Suprapubic skin (tissue), 4 donors: ENCODE measurements at places on chromosomes 16 and 17. TPM values are rescaled to one million over a fixed set of nuclear protein-coding genes. Genes with fewer than 3 reads are reported as not detected.

The STH gene
- not detected for total RNA-seq

The VTN gene
- total RNA-seq, result 4.2 TPM

The ADGRG3 gene
- not detected for total RNA-seq

- H3K27ac ChIP-seq, result no peak overlapping the region
- no peak overlapping the region for H3K4me3 ChIP-seq
- H3K4me1 ChIP-seq, result no peaks in the 10 kb centered on the region
Observed at GRCh38 chr17:8739097-8739496, 5.5 kb downstream of the CCDC42 start.

DNA sequence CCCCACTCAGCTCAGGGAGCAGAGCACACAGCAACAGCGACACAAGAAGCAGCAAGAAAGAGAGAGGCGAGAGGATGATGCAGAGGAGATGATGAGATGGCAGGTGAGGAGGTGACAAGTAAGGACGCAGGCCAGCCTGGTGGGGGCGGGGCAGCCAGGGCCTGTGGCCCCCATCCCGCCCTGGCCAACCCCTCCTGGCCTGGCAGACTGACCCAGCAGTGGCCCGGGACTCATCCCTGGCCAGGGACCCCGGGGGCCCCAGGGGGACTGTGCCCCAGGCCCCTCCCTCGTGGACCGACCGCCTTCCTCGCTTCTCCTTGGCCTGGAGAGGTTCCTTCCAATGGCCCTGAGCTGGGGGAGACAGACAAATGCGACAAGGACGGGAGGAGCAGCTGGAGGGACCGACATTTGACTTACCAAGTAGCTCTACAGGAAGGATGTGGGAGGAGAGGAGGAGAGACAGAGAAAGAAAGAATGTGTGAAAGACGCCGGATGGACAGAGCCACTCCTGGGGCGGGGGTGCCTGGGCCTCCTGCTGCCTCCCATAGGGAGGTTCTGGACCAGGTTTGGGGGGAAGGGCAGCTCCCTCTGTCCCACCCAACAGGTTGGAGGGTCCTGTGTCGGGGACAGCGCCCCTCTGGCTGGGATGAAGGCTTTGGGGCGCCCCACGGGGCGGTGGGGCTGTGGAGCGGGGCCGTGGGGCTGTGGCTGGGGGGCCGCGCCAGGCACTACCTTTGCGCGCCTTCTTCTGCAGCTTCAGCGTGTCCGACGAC is 6.8 kb downstream of the MTSS2 start:
- peaks cover 42% of the 10 kb centered on the region for H3K4me1 ChIP-seq
- H3K27ac ChIP-seq, result no peak overlapping the region
- no peak overlapping the region for H3K4me3 ChIP-seq
- no peaks in the 10 kb centered on the region for H3K27me3 ChIP-seq
- DNase-seq, result no peak

GRCh38 chr17:11900041-11900476 is 97.2 kb downstream of the ZNF18 start:
- H3K27me3 ChIP-seq, result no peaks in the 10 kb centered on the region
- H3K4me3 ChIP-seq, result no peak overlapping the region
- peak overlapping the region; percentile 2 for H3K27ac ChIP-seq
- DNase-seq, result no peak

DNA sequence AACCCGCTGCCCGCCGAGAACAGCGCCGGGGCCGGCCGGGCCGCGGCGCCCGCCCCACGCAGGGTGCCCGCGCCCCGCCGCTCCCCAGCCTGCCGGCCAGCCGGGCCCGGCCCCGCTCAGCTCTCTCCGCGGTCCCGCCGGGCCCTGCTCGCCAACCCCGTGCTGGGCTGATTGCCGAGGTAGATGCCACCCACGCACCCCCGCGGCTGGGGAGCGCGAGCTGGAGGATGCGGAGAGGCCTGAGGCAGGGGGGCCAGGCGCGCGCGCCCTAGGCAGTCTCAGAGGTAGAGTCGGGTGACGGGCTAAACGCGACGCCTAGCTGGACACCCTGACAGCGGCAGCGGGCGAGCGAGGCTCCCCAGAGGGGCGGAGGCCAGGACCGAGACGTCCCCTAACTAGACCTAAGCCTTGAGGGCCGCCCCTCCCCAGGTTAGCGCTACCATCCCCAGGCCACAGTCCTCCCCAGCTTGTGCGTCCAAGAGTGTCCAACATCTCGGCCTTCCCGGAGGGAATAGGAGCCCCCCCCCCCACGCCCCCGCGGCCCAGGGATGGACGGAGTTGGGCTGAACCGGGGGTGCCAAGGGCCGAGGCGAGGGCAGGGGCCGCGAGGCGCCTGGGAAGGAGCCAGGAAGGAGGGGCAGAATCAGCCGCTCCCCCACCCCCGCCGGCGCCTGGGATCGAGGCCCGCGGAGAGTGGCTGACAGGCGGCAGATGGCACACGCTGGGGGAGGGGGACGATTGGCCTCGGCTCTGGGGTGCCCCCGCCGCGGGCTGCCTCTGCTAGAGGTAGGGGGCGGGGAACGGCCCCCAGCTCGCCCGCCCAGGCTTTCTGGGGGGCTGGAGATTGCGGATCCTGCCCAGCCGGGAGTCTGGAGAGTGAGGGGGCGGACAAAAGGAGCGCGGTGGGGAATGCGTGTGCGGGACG is 2.5 kb upstream of the ZNF423 start:
- peaks cover 13% of the 10 kb centered on the region for H3K27me3 ChIP-seq
- no peaks in the 10 kb centered on the region for H3K36me3 ChIP-seq
- H3K4me3 ChIP-seq, result peak overlapping the region; percentile 79
- peak overlapping the region; percentile 80 for H3K27ac ChIP-seq
- no peak for DNase-seq

- H3K4me1 ChIP-seq, result peaks cover 4% of the 10 kb centered on the region
- H3K27ac ChIP-seq, result no peak overlapping the region
- no peak overlapping the region for H3K4me3 ChIP-seq
- DNase-seq, result no peak
- no peaks in the 10 kb centered on the region for H3K36me3 ChIP-seq
Observed at GRCh38 chr17:11122908-11123307, 118.1 kb upstream of the SHISA6 start.

- H3K27me3 ChIP-seq, result peaks cover 8% of the 10 kb centered on the region
- no peaks in the 10 kb centered on the region for H3K4me1 ChIP-seq
- no peak overlapping the region for H3K27ac ChIP-seq
- H3K36me3 ChIP-seq, result no peaks in the 10 kb centered on the region
- H3K4me3 ChIP-seq, result no peak overlapping the region
Observed at GRCh38 chr16:85258629-85259028, 146.4 kb upstream of the CIBAR2 start.

- H3K27ac ChIP-seq, result no peak overlapping the region
- no peak overlapping the region for H3K4me3 ChIP-seq
- H3K36me3 ChIP-seq, result peaks cover 5% of the 10 kb centered on the region
- DNase-seq, result peak; percentile 57
- H3K4me1 ChIP-seq, result peaks cover 24% of the 10 kb centered on the region
Observed at GRCh38 chr17:80783486-80783885, 208.2 kb upstream of the CHMP6 start.

GRCh38 chr16:81335669-81336068 is 20.9 kb downstream of the GAN start:
- H3K36me3 ChIP-seq, result no peaks in the 10 kb centered on the region
- H3K27me3 ChIP-seq, result no peaks in the 10 kb centered on the region
- no peak for DNase-seq
- H3K27ac ChIP-seq, result no peak overlapping the region

DNA sequence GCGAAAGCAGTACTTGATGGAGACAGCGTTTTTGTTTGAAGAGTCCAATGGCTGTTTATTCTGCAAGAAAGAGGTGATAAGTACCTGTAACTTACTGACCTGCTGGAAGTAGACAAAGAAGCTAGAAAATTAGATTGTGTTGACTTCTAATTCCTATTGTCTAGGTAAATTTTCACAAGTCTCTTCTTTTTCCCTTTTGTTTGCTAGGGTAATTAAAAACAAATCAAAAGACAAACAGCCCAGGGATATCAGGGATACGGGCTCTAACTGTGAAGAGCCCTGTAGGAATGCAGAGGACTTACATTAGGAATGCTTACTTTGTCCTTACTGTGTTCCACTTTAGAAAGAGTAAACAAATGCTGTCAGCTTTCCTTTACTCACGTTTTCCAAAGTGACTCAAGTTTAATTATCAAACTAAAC is 7.0 kb downstream of the PSME3IP1 start:
- H3K27ac ChIP-seq, result no peak overlapping the region
- no peaks in the 10 kb centered on the region for H3K27me3 ChIP-seq
- H3K4me1 ChIP-seq, result no peaks in the 10 kb centered on the region
- no peak overlapping the region for H3K4me3 ChIP-seq
- H3K36me3 ChIP-seq, result peaks cover 4% of the 10 kb centered on the region

DNA sequence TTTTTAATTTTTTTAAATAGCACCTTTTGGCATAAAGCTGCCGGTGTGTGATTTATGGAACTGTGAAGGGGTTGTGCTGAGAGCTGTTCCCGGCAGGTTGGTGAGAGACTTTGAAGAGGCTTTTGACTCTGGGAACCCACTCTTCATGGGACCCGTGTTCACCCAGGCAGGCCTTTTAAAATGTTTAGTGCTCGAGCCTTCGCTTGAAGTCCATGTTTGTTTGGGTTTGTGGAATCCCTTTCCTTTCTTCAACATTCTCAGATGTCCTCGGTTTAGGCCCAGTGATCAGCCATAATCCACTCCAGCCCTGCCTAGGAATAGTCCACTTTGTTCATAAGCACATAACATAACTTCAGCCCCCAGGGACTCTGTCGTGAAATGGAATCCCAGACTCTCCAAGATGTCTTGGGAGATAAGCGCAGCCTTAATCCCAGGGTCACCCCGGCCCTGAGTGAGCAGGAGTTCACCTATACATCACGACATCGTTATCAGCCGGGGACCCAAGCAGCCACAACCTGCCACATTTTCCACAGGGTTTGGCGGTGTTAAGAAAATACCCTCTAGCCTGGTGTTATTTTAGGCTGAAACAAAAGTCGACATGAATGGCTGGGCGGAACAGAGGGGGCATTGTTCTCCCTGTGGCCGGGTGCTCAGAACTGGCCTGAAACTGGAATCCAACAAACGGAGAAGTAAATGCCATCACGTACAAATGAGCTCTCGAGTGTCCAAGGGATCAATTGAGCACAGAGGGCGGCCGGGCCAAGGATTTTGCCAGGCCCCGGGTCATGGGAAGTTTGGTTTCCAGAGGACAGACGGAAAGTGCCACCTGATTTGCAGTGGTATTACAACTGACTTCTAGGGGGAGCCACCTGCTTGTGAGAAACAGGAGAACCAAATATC is 145.7 kb upstream of the IRX3 start:
- H3K27ac ChIP-seq, result no peak overlapping the region
- no peak overlapping the region for H3K4me3 ChIP-seq
- peaks cover 21% of the 10 kb centered on the region for H3K4me1 ChIP-seq
- H3K36me3 ChIP-seq, result no peaks in the 10 kb centered on the region
- DNase-seq, result no peak
- no peaks in the 10 kb centered on the region for H3K27me3 ChIP-seq

DNA sequence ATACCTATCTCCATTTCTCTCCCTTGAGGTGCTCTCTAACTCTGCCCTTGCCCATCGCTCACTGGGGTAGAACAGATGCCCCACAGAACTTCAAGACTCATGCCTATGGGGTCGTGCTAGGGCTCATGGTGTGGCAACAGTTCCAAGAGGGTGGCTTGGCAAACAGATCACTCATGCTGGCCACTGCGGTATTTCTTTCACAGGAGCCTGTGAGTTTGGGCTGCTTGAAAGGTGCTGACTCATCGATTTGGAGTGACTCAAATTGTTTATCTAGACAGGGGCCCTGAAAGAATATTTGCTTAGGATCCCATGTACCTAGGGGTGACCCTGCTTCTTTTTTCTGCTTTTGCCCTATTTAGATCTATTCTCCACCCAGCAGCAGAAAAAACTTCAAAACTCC is 69.9 kb downstream of the IRX5 start:
- H3K27me3 ChIP-seq, result peaks cover 9% of the 10 kb centered on the region
- H3K36me3 ChIP-seq, result no peaks in the 10 kb centered on the region
- H3K4me1 ChIP-seq, result no peaks in the 10 kb centered on the region
- H3K4me3 ChIP-seq, result no peak overlapping the region
- H3K27ac ChIP-seq, result no peak overlapping the region
- no peak for DNase-seq

GRCh38 chr16:11231367-11231970 is 24.5 kb downstream of the SOCS1 start:
- no peak overlapping the region for H3K4me3 ChIP-seq
- peaks cover 8% of the 10 kb centered on the region for H3K4me1 ChIP-seq
- DNase-seq, result no peak
- no peak overlapping the region for H3K27ac ChIP-seq
- no peaks in the 10 kb centered on the region for H3K36me3 ChIP-seq

- no peaks in the 10 kb centered on the region for H3K27me3 ChIP-seq
- DNase-seq, result no peak
- H3K4me3 ChIP-seq, result no peak overlapping the region
- H3K27ac ChIP-seq, result no peak overlapping the region
- no peaks in the 10 kb centered on the region for H3K4me1 ChIP-seq
Observed at GRCh38 chr16:81899601-81900000, 111.7 kb downstream of the SDR42E1 start.

DNA sequence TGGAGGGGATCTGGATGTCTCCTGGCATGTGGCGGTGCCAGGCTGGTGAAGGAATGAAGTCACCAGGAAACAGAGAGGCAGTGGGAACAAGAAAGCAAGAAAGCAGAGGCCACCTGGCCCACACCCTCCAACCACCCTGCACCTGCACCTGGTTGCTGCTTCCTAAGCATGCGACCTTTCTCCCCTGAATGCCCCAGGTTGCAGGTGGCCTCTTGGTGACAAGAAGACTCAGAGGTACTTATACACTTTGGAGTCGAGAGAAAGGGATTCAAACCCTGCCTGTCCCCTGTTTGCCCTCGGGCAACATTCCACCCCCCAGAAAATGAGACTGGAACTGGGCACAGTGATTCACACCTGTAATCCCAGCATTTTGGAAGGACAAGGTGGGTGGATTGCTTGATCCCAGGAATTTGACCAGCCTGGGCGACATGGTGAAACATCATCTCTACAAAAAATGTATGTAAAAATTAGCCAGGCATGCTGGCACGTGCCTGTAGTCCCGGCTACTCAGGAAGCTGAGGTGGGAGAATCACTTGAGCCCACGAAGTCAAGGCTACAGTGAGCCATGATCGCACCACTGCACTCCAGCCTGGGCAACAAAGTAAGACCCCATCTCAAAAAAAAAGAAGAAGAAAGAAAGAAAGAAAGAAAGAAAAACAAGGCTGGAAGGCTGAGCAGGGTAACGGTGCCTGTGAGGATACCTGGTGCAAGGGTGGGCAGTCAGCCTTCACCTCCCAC is 34.6 kb upstream of the TNRC6C start:
- no peak for DNase-seq
- H3K27me3 ChIP-seq, result peaks cover 23% of the 10 kb centered on the region
- H3K4me3 ChIP-seq, result no peak overlapping the region
- H3K27ac ChIP-seq, result no peak overlapping the region
- H3K4me1 ChIP-seq, result peaks cover 4% of the 10 kb centered on the region
